ENCODE measurements at places on chromosomes 16 and 17.

DNA sequence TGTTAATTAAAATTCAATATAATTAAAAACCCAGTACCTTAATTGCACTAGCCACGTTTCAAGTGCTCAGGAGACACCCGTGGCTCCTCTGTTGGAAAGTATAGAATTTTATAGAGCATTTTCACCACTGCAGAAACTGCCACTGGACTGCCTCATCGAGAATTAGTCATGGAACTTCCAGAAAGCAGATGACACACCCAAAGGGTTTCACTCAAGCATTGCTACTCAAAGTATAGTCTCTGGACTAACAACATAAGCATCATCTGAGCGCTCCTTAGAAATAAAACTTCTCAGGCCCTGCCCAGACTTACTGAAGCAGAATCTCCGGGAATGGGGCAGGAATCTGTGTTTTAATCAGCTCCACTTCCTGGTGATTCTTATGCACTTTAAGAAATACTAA lies 63.5 kb upstream of the GPR139 start:
- no peak for DNase-seq

DNA sequence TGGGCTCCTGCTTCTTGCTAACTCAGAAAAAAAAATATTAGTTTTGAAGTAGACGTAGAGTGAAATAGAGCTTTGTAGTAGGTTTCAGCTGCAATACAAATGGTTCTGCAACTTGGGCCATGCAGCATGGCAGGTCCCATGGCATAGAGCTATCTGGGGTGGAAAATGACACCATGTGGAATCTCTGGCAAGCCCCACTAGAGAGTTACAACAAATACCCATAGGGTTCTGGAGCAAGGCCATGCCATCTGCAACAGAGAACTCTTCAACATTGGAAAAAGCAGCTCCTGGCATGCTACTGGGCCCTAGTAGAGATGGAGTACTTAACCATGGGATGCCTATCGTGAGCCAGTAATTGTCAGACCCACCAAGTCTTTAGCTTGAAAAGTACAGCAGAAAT lies 25.3 kb upstream of the RBBP6 start:
- no peak for DNase-seq

- DNase-seq = no peak
Measured at GRCh38 chr16:19589771-19590302, 34.3 kb downstream of the VPS35L start.

- no peak for DNase-seq
Measured at GRCh38 chr16:67673712-67674580, 7.3 kb downstream of the C16orf86 start.

DNA sequence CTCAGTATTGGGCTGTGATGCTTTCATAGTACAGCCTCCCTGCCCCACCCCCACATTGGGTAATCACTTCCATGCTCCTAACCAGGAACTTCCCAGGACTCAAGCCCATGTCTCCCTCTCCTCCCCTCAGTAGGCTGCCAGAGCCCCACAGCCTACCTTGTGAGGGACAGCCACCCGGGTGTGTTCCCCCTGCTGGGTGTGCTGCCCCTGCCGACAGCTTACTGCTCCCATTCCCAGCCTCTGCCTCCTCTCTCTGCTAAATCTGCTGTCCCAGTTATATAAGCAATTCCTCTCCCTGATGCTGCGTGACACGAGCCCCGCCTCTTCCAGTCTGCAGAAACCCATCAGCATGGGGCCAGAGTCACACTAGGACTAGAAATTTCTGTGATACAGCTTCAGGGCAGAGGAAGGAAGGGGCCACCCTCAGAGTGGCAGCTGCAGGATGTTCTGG lies at the start of gene RSKR:
TSS of gene RSKR (minus strand) at position 255 of the 451 bp plus-strand sequence. CDS start at position 231, 24 bp downstream.
- DNase-seq = no peak

GRCh38 chr16:503150-504071 lies 24.1 kb upstream of the CAPN15 start:
- no peak for DNase-seq

DNA sequence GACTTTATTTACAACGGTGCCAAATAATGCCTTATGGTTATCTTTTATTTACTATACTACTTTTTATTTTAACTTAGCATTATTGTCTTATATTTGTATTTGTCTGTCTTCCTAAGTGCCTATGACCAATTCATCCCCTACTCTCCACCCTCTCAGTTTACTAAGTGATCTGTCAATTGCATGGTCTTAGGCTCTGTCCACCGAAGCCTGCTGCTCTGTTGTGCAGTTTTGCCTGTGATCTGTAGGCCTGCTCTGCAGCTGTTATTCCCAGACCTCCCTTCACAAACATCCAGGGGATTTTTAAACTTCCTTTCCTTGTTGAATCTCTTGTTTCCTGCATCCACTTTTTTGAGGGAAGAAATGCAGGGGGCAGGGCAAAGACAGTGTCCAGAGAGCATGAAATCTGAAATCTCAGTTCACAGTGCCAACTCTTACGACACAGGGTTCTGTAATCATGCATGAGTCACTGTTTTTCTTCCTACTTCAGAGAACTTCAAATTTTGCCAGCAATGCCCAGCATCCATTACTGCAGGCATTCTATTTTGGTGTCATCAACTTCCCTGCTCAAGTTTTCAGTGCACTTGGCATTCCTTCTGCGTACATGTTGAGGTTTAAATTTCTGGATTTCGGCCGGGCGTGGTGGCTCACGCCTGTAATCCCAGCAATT lies 11.4 kb downstream of the SLFN5 start:
- no peak for DNase-seq

DNA sequence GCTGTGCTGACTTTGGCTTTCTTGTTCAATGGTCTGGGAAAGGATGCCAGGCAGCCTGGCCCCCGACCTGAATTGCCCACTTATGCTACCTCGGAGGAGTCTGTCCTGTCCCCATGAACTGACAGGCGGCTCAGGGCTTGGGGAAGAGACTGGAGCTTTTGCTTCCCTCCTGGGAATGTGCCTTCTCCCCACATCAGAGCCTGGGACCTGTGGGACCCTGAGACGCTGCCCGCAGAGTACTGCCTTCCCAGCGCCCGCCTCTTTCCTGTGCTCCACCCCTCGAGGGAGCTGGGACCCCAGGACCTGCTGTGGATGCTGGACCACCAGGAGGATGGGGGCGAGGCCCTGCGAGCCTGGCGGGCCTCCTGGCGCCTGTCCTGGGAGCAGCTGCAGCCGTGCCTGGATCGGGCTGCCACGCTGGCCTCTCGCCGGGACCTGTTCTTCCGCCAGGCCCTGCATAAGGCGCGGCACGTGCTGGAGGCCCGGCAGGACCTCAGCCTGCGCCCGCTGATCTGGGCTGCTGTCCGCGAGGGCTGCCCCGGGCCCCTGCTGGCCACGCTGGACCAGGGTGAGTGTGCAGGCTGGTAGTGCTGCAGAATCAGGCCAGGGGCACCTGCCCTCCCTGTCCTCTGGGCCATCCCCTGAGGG lies 18.5 kb downstream of the FCSK start:
- no peak for DNase-seq

- DNase-seq = no peak
Measured at GRCh38 chr17:81033535-81034167, 1.3 kb upstream of the BAIAP2 start.

DNA sequence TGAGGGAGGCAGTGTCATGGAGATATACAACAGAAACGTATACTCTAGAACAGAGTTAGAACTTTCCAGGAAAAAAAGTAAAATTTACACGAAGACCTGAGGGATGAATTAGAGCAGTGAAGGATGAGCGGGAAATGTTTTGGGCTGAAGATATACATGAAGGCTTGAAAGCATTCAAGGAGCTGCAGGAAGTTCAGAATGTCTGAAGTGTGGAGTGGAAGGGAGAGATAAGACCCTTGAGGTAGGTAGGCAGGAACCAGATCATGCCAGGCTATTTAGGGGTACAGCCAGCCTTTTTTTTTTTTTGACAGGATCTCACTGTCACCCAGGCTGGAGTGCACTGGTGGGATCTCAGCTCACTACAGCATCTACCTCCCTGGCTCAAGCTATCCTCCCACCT lies 3.2 kb upstream of the NLK start:
- DNase-seq = no peak

DNA sequence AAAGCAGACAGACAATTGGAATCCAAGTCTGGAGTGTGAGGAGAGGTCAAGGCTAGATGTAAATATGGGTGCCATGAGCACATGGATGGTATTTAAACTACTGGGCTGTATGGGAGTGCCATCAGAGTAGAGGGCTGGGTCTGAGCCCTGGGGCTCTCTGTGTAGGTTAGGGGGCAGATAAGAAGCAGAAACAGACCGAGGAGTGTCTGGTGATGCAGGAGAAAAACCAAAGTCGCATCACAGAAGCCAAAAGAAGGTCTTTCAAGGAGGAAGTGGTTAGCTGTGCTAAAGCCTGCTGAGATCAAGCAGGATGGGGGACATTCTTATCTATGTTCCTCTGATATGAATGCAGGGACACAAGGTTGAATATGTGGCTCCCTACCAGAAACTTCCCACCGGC lies 1.9 kb downstream of the TSEN54 start:
- DNase-seq = no peak

DNA sequence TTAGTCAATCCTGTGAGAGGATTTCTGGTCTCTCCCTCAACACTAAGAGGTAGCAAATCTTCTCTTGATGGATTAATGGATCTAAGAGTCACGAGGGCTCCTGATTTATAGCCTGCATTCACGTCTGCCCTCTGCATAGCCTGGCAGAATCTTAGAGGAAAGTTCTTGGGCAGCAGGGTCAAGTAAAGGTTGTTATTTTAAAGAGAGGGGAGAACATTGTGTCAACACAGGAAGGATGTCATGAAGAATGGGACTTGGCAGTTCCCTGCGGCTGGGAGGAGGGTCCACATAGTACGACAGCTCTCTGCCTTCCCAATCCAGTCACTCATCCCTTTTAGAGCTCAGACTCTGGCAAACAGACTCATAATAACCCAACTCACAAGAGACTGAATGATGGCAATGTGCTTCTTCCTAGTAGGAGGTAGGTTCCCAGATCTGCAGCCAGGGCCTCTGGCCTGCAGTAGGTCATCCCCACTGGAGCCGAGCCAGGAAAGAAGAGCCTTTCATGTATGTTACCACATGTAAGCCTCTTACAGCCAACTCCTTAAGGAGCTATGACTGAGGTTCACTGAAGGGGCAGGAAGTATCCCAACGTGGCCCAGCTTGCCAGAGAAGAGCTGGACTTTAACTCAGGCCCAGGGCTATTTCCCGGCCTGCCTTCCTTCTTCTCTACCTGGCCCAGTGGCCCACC lies 25.4 kb upstream of the RPTOR start:
- DNase-seq = no peak

GRCh38 chr17:75843577-75844529 lies at the start of gene UNC13D:
Gene UNC13D, minus strand, starts transcription at chr17:75844404. Its CDS starts 67 bp downstream, at chr17:75844337.
- DNase-seq = no peak

- no peak for DNase-seq
Measured at GRCh38 chr16:21971856-21972255, 18.7 kb downstream of the UQCRC2 start.

GRCh38 chr17:19996086-19996485 lies 13.1 kb upstream of the SPECC1 start:
- no peak for DNase-seq

DNA sequence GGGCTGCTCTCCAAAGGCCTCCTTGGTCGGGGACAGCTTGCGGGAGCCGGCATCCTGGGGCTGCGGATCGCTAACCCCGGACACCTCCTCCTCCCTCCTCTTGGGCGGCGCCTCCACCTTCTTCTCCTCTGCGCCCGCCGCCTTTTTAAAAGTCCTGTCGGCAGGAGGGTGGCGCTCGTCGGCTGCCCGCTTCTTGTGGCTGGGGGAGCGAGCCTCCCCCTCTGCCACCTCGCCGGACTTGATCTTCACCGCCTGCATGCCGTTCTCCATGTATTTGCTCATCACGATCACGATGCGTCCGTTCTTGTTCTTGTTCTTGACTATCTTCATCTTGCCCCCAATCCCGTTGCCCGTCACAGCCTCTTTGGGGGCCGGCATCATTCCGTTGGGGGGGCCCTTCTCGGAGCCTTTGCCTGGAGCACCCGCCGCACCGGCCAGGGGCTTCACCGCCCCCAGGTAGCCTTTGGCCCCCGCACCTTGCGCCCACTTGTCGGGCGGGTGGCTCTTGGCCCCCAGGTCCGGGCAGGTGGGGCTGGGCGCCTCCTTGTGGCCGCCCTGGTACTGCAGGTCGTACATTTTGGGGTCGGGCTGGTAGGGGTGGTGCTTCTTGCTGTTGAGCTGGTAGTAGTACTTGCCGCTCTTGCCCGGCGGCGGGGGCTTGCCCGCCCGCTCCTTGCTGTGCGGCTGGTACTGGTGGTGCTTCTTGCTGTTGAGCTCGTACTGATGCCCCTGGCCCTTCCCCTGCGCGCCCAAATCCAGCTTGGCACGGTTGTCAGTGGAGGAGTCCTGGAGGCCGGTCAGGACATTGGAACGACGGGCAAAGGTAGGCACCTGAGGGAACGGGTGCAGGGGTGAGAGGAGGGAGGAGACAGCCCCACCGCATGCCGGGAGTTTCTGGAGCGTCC lies 4.4 kb downstream of the CBX4 start:
- DNase-seq = no peak

DNA sequence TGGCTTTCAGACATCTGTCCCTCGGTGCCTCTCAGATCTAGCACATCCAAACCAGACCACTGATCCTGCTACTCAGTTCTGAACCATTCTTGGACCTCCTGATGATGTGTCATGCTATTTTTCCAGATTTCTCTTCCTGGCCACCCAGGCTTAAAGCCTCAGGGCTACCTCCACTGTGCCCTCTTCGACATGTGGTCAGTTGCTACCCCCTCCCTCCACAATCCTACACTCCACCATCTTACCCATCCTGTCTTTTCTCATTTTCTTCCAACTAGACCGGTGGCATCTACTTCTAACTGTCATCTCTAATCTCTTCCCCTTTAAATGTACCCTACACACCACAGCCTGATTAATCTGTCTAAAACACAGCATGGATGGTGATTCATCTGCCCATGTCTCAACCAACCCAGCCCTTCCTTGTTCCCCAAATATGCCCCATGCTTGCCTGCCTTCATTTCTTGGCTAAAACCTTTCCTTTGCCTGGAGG lies 478.6 kb downstream of the SLC39A11 start:
- DNase-seq = no peak

- DNase-seq = peak; percentile 51
Measured at GRCh38 chr17:35804658-35805192, 4.6 kb upstream of the TAF15 start.

DNA sequence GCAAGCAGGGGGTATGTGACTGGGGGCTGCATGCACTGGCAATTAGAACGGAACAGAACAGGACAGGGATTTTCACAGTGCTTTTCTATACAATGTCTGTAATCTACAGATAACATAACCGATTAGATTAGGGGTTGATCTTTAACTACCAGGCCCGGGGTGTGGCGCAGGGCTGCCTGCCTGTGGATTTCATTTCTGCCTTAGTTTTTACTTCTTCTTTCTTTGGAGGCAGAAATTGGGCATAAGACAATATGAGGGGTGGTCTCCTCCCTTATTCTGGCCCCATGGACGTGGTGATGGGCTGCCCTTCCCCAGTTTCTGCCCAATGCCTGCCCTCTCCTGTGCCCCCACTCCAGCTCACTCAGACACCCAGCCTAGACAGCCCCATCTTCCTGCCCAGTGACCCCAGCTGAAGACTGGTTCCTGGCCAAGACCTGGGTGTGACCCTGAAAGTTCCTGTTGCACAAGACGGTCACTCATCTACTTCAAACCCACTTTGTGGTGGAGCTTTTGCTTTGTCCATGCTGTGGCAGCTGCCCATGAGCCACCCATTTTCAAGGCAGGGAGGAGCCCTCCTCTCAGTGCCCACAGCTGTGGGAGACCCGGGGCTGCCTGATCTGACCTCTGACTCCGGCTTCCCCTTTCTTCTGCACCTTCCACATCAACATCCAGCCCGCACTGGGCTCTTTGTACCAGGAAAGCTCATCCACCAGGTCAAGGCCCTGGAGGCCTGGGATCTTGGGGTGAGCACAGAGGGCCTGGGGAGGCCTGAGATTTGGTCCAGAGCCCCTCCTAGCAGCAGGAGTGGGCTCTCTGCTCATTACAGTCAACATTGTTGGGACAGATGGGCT lies 18.6 kb downstream of the ALOX12B start:
- no peak for DNase-seq
